ENCODE measurements at places on chromosomes 1 and 21.

- DNase-seq: no peak
These were observed 64.4 kb upstream of the BARHL2 start for GRCh38 chr1:90781534-90781933.

DNA sequence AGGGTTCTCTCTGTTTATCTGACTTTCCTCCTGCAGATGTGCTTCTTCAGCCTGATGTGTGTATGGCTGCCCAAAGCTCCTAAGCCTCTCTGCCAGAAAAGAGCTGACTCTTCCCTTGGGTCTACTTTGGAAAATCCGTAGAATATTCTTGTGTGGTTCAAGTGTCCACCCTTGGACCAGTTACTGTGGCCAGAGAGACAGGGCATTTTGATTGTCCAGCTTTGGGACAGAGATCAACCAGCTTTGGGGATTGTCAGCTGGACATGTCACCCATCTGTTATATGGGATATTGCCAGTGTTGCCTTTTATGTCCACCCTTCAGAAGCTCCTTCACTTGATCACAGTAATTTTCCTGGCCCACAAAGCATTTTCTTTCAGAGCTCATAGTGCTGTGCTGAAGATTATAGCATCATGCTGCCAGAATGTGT, 126.2 kb upstream of the L1TD1 start:
- DNase-seq: no peak

DNA sequence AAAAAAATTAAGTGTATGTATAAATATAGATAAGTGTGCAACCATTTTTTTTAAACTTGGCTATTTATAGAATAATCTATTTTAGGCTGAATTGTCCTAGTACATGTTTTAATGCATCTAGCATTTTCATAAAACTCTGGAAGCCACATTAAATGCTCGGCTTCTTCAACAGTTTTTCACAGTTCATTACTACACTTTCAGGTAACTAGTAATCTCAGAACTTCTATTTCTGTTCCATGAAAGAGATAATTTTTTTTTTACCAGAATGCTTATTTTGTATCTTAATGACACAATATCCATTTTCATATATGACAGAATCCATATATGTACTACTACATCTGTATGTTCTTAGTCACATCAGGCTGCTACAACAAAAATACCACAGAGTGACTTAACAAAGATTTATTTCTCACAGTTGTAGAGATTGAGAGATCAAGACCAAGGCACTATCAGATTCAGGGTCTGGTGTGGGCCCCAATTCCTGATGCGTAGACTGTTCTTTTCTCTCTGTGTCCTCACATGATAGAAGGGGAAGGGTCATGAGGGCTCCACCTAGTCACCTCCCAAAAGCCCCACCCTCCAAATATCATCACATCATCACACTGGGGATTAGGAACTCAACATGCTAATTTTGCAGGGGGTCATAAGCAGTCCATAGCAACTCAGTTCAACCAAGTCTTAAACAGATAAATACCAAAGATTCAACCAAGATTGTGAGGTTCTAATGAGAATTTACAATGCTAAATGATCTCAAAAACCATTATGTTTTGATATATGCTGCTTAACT, 43.1 kb downstream of the ARHGAP29 start:
- DNase-seq: no peak

GRCh38 chr1:182996816-182997215, 26.4 kb upstream of the LAMC1 start:
- DNase-seq: no peak

- DNase-seq: peak; percentile 38
These were observed 68.3 kb downstream of the SLC16A1 start for GRCh38 chr1:112887599-112888283.
